Activated naive CD8-positive, alpha-beta T cell treated with anti-CD3 and anti-CD28 coated beads for 36 hours (primary cell): ENCODE measurements at places on chromosomes 11 and 22. TPM values are rescaled to one million over a fixed set of nuclear protein-coding genes. Genes with fewer than 3 reads are reported as not detected.
A peak's percentile ranks its signal among the peaks of the same experiment; 100 is the strongest.

DNA sequence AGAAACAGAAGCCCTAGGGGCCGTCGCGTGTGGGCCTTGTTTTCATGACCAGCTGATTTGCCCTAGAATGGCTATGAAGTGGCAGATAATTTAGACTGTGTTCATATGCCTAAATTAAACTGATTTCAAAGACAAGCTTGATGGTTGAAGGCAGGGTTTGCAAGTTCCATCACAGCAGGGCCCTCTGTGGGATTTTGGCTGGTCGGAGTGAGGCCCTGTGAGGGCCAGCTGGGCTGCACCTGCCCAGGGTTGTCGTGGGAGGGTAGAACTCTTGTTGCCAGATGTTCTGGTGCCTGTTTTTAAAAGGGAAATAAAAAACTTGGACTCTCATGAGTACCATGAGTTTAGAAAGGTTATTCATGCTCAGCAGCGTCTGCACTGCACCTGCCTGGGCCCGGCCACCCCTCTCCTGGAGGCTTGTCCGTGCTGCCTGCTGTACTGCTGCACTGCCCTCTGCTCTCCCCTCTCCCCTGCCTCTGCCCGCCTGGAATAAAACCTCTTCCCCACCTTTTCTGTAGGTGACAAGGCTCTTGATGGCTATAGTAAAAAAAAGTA, 44.1 kb downstream of the AP2A2 start:
- DNase-seq = no peak

GRCh38 chr11:35114906-35115687, 23.9 kb upstream of the CD44 start:
- DNase-seq = no peak

GRCh38 chr11:33900159-33900840, 8.4 kb upstream of the LMO2 start:
- DNase-seq = no peak

GRCh38 chr22:24875862-24876506, 70.0 kb downstream of the SGSM1 start:
- peak; percentile 17 for DNase-seq

- peak; percentile 94 for DNase-seq
These were observed at the start of gene PCF11 for GRCh38 chr11:83156996-83157593. PCF11 (plus strand) TSS chr11:83157131; CDS start chr11:83157440, 309 bp downstream.

DNA sequence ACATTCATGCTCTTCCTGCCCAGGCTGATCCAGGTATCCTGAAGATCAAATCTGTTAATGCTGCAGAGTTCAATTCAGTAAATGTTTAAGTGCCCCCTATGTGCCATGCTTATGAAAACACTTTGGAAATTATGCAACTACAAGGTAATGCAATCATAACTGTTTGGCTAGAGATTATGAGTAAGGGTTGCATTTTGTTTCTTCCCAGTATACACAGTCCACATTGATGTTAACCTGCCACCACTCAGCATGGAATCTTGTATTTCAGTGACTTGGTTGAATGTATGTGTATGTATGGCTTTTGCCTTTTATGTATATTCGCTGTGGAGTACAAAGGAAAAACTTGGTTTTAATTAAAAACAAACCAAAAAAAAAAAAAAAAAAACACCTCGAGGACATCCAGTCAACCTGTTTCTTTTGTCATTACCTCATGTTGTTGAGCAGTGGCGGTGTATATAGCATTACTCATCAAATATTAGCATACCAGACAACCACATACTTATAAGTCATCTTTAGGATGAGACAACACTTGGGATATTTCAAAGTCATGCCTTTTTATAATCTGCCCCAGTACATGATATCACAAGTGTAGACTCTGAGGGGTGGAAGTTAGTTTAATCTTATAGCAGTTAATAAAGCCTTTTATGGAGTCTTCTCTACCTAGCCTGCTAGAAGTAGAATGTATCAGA, 86.1 kb upstream of the HORMAD2 start:
- DNase-seq = no peak

DNA sequence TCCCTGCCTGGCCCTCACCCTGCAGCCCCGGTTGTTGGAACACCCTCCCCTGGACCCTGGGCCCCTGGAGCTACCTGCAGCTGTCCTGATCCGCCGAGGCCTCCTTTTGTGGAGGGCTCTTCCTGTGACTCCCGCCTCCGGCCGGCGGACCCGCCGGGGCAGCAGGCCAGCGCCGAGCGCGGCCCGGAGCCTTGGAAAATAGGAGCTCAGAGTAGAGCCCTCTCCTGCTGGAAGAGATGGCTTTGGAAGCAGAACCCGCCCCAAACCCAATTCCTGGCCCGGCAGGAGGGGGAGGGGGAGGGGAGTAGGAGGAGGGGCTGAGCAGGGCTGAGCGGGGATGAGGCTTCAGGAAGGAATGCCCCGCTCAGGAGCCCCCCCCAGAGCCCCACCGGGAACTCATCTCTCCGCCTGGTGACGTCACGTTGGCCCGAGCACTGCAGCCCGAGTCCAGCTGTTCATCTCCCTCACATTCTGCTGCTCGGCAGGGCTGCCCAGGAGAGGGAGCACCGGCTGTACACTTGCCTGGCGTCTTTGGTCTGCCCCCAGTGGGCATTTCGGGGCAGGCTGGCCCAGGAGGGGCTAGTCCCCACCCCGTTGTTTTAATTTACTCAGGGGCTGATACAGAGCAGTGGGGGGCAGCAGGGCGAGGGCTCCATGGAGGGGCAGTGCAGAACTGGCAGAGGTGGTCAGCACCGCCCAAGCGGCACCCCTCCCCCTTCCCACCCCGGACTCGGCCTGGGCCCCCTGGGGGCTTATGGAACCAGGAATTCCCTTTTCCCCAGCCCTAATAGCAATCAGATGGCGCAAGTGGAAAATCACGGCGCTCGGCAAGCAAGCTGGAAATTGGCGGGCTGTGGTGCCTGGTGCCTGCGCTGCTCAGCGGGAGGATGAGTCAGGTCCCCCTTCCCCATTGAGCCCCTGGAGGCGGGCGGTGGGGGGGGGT, at the start of gene MRGPRF:
TSS of gene MRGPRF (minus strand) at position 238 of the 943 bp plus-strand sequence. CDS start 3,345 bp downstream, outside the sequence.
- peak; percentile 23 for DNase-seq

GRCh38 chr11:113476553-113476952, 1.4 kb upstream of the DRD2 start:
- DNase-seq = no peak

DNA sequence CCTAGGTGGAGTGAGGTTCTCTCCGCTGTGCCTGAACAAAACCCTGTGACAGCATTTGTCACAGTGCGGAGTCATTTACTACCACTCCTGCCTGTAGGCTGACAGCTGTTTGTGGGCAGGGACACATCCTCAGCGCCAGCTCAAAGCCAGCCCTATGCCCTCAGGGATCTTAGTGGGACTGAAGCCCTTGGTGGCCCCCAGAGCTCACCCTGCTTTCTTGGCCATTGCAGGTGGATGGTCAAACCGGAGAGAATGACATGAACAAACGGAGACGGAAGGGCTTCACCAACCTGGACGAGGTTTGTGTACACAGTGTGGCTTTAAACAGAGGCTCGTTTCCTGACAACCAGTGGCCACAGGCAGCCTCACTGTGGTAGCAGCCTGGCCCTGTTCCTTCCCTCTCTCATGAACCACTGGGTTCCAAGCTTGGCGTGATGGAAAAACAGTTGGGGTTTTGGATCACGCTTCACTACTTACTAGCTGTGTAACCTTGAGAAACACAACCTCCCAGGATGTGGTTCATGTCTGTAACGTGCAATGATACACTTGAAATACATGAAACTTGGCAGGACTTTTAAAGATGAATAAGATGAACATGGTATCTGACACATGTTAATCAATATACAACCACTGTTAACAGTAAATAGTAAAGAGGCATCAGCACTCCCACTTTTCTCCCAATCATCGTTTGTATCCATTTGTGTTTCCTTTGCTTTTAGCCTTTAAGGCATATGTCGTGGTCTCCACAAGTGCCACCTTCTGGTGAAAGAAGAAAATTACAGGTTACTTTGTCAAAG, 125.8 kb downstream of the MICAL2 start:
- DNase-seq = peak; percentile 70

DNA sequence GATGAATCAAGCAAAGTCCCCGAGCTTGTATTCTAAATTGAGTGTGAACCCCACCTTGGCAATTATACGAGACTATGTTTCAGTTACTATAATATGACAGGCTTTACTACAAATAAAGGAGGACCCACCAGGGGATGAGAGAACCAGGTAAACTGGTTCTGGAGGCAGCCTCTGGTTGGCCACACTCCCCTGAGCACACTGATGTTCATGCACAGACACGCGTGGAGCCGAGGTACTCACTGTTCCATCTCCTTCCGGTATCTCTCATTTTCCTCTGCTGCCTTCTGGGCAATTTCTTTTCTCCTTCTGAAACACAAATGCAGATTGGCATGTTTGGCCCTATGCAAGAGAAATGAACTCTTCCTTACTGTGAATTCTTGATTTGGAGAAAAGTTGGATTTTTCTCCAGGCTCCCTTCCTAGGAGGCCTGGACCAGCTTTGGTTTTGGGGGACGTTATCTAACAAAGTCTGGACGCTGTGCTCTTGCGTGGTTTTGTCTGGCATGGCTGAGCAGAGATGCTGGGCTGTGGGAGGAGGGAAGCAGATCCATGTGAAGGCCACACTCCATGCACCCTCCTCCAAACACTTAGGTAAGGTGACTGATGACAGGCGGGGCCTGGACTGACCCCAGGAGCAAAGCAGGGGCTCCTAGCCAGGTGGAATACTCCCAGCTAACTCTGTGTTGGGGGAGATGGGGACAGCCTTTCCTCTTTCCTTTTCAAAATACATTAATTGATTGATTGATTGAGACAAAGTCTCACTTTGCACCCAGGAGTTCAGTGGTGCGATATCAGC, 22.9 kb downstream of the USH1C start:
- DNase-seq = no peak

DNA sequence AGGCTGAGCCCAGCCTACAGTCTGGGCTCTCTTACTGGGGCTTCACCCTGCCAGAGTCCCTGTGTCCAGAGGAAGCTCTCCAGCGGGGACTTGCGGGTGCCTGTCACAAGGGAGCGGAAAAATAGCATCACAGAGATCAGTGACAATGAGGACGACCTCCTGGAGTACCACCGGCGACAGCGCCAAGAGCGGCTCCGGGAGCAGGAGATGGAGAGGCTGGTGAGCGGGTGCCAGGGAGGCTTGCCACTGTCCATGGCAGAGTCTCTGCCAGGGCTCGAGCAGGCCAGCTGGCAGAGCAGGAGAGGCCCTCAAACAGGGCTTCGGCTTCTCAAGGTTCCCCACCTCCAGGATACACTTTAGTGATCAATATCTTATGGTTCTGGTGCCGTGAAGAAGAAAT, 21.0 kb downstream of the PHLDB1 start:
- no peak for DNase-seq

- no peak for DNase-seq
These were observed 330 bp downstream of the ACP2 start for GRCh38 chr11:47248304-47248663.

DNA sequence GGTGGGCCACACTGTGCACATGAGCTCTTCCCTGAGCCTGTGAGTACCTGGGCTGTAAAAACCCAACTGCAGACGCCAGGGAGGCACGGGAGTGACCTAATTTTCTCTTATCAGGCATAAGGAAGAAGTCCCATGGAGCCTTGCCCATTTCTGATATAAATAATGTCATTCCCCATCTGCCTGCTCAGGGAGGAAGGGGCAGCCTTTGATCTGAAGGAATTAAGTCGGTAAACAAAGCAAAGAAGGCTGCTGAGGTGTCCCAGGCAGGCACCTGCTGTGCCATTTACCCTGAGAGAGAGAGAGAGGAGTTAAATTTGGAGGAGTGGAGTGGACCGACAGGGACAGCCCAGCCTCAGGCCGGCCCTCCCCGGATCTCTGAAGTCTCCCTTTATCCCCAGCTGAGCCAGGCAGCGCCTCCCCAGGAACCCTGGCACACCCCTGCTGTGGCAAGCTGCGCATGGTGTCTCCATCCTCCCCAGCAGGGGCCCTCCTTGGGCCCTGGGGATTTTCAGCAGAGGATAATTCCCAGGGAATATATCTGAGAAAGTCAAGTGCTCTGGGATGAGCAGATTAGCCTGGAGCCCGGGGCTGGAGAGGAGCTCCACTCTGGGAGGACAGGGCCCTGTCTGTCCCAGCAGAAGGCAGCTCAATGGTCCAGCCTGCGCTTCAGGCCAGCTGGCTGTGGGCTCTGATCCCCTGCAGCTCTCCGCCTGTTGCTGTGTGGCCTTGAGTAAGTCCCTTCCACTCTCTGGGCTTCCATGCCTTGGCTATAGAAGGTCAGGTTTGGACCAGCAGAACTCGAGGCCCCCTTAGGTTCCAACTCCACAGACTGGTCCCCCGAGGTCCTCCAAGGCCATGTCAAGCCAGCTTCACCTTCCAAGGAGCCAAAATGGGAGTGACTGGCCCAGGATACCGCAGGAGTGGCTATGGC, 17.5 kb upstream of the CABP7 start:
- DNase-seq = no peak

DNA sequence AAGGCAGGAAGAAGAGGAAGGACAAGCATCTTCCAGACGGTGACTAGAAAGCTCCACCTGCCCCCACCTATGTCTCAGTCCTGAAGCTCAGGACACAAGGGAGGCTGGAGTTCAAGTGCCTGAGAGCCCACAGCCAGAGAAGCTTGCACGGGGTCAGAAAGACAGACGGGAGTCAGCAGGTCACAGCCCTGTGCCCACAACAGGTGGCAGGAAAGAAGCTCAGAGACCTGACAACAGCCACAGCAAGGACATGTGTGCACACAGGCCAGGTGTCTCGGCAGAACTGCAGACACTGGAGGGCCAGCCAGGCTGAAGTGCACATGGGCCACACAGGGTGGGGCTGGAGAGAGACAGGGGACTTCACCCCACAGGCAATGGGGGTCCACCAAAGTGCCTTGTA, 37.2 kb upstream of the MOB2 start:
- no peak for DNase-seq

DNA sequence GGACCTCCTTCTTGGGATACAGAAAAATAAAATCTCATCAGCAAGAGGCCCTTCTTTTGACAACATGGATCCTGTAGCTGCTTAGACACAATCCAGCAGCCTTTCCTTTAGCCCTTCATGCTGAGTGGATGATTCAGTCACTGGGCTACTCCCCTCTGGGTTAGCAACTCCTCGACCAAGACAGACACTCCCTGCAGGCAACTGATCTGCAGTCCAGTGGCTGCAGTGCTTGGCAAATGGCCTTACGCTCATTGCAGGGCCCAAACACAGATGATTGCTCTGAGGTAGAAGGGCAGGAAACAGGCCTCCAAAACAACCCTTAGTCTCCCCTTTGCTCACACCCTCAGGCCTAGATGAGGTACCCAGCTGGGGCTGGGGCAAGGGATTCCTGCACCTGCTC, 73.2 kb upstream of the OPCML start:
- no peak for DNase-seq

DNA sequence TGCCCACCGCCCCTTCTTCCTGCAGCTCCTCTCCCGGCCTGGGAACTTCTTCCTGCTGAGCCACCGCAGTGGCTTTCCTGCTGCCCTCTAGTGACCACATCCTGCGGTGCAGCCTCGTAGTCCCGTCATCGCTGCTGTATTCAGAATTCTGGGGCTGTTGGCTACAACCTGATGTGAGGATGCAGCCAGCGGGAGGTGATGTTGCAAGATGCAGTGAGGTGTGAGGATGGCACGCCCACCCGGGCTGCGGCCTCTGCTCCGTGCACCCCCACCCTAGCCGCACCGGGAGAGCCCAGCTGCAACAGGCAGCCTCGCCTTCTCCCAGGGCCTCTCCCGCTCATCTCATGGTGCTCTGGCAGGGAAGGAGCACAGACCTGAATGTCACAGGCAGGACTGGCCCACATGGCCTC, 10.1 kb downstream of the CHST1 start:
- peak; percentile 57 for DNase-seq

- DNase-seq = no peak
These were observed 90.1 kb downstream of the ETS1 start for GRCh38 chr11:128497061-128497775.

- peak; percentile 67 for DNase-seq
These were observed 25.7 kb upstream of the HMGXB4 start for GRCh38 chr22:35231585-35232084.

The OR8A1 gene
- not detected for total RNA-seq

The FIBP gene
- 113 TPM for total RNA-seq

The GRM5 gene
- not detected for total RNA-seq

The BAIAP2L2 gene
- total RNA-seq = 0.20 TPM

The ASCL2 gene
- total RNA-seq = 2.9 TPM

The SLC5A4 gene
- not detected for total RNA-seq
